Osteocyte (in vitro differentiated cells): ENCODE measurements at places on chromosomes 4 and X.
A peak's percentile ranks its signal among the peaks of the same experiment; 100 is the strongest.

GRCh38 chrX:14095702-14096101, 66.0 kb upstream of the GEMIN8 start:
- no peak for DNase-seq

DNA sequence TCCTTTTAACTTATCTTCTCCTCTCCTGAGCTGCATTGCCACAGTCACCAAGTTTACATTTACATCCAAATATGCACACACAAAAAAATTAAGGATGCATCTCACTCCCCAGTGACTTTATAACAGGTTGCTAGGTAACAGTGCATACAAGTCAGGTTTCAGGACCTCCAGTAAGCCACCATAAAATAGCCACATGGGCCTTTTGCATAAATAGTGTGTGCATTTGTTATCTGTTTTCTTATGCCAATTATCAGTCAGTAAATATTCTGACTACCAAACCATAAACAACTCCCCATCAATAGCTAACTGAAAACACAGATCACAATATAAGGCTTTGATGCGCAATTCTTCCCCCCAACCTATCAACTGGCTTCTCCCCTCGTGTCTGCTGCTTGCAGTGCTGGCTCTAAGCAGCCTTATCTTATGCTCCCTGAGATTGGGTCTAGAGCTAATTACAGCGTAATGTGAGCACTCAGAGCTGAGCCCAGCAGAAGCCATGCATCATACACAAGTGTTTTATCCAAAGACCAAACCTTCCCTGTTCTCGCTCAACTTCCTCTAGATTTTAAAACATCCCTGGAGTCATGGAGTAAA, 55.4 kb downstream of the ZNF827 start:
- DNase-seq = no peak

DNA sequence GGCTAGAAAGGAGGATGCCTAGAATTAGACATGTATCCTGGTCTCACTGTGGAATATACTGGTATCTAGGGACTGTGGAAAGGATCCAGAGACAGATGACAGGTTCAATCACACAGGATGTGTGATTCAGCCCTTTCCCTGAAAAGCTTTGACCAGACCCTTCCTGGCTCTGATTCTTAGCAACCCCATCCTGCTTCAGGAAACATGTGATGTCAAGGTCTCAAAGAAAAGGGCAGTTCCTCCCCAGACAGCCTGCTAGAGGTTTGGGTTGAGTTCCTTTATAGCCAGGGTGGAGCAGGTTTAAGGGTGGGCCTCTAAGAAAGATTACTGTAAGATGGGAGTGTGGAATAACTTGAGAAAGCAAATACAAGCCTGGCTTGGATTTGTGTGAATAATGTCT, 3.0 kb downstream of the BMP15 start:
- no peak for DNase-seq

- DNase-seq = no peak
Observed at GRCh38 chrX:27446423-27446822, 16.7 kb downstream of the PPP4R3C start.

GRCh38 chr4:187059895-187060294, 336.2 kb upstream of the FAT1 start:
- no peak for DNase-seq

GRCh38 chrX:154507673-154508383, 8.2 kb downstream of the FAM3A start:
- no peak for DNase-seq

GRCh38 chr4:158538911-158539310, 17.2 kb downstream of the RXFP1 start:
- no peak for DNase-seq

- DNase-seq = no peak
Observed at GRCh38 chrX:23381099-23382087, 46.7 kb downstream of the PTCHD1 start.

GRCh38 chr4:78145622-78146021, 88.5 kb downstream of the FRAS1 start:
- no peak for DNase-seq

DNA sequence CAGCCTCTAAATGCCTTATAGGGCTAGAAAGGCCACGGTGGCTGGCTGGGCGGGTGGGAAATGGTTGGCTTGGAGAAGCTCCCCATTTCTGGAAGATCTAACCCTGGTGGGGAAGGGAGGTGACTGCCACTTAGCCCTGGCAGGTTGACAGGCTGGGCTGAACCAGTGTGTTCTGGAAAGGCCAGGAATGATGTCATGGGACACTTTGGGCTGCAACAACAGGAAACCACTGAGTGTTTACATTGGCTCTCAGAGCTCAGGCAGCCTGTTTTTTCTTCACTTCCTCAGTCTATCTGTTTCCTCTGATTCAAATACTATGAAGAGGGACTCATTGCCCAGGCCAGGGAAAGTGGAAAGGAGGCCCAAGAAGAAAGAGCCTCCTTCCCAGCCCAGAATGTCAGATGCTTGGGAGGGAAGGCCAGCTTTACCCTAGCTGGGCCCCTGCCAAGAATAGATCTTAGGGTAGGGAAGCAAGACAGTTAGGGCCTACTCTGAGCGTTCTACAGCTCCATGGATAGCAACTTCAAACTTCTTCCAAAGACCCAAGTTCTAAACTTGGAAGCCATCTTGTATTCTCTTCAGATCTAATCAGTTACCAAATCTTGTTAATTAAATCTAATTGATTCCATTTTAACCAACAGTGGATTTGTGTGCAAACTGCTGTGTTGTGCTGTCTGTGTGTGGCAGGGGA, 65.8 kb upstream of the MSN start:
- peak; percentile 84 for DNase-seq

DNA sequence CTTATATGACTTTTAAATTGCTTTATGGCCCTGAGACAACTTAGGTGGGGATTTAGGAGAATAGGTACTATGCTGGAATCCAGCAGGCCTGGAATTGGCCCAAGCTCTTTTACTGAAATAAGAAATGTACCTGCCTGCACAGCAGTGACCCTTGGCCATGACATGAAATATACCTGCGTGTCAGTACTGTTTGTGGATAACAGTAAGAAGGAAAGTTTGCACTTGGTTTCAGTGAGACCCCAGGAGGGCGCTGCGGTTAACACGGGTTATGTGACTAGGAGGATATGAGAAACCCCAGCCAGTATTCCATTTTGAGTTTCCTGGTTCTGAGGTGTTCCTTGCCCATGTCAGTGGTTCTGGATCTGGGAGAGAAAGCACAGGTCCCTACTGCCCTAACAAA, 5.3 kb downstream of the MTM1 start:
- DNase-seq = no peak

DNA sequence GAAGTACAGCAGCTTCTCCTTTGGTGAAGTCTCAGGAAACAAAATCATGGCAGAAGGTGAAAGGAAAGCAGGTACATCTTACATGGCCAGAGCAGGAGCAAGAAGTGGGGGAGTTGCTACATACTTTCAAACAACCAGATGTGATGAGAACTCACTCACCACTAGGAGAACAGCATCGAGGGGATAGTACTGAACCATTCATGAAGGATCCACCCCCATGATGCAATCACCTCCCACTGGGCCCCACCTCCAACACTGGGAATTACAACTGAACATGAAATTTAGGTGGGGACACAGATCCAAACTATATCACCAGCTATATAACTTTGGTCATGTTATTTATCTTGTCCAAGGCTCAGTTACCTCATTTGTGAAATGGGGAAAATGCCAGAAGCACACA, 159.4 kb downstream of the OPHN1 start:
- DNase-seq = no peak

GRCh38 chrX:545452-545885, 85.1 kb upstream of the SHOX start:
- DNase-seq = peak; percentile 76

DNA sequence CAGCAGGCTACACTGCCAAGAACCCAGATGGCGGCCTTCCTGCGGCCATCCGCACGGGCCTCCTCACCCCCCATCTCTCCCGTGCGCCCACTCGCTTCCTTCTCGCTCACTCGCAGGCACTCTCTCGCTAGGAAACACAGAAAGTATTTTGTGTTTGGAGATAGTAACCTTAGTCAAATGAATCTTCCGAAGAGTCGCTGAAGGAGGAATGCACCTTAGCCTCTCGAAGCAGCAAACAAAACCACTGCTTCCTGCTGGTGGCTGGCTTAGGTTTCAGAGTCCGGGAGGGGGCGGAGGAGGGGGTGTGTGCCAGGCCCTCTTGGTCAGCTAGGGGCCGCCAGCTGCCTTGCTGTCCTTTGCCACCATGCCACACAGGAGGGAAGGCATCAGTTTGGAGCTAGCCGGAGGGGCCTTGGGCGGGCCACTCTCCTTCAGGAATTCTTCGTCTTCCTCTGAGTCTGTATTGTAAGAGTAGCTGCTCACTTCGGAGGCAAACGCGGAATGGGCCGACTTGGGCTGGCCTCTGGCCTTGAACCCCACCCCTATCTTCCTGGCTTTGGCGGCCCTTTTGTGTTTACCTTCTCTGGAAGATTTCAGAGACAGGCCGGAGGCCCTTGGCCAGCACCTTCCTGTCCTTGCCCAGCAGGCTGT, 73.2 kb upstream of the UCP1 start:
- no peak for DNase-seq

DNA sequence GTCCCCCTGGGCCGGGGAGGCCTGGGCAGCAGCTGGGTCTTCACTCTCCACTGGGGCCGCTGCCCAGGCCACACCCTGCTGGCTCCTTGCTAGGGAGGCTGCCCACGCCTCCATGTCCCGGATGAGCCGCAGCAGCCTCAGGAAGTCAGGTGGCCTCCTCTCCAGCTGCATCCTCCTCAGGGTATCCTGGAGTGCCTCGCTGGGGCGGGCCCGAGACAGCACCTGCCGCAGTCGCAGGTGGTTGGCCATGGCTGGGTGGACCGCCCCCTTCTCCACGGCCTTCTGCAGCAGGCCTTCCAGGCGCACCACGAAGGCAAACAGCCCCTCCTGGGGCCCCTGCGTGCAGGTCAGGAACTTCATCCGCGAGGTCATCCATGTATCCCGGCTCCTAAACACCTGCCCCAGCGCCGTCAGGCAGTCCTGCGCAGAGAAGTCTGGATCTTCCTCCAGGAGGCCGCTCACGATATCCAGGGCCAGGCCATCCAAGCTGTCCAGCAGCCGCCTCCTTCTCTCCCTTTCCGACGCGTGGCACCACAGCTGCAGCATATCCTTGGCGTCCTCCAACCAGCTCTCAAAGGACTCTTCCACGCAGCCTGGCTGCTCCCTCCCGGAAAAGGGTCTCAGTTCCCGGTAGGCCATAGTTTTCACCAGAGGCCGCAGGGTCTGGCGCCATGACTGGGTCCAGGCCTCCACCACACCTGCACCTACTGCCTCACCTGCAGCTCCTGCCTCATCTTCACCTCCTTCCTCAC, 2.1 kb downstream of the PNMA6F start:
- peak; percentile 83 for DNase-seq

GRCh38 chr4:86283371-86283770, 76.5 kb downstream of the MAPK10 start:
- no peak for DNase-seq

DNA sequence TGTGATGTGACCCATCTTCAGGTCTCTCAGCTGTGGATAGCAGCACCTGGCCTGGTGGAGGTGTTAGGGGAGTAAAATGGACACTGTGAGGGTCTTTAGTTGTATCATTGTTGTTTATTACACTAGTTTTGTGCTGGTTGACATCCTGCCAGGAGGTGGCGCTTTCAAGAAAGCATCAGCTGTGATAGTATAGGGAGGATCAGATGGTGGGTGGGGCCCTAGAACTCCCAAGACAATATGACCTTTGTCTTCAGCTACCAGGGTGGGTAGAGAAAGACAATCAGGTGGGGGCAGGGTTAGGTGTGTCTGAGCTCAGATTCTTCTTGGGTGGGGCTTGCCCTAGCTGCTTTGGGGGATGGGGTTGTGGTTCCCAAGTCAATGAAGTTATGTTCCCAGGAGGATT, 162.8 kb downstream of the PPP1R2C start:
- no peak for DNase-seq

- DNase-seq = no peak
Observed at GRCh38 chrX:12405306-12405705, 267.0 kb downstream of the FRMPD4 start.

DNA sequence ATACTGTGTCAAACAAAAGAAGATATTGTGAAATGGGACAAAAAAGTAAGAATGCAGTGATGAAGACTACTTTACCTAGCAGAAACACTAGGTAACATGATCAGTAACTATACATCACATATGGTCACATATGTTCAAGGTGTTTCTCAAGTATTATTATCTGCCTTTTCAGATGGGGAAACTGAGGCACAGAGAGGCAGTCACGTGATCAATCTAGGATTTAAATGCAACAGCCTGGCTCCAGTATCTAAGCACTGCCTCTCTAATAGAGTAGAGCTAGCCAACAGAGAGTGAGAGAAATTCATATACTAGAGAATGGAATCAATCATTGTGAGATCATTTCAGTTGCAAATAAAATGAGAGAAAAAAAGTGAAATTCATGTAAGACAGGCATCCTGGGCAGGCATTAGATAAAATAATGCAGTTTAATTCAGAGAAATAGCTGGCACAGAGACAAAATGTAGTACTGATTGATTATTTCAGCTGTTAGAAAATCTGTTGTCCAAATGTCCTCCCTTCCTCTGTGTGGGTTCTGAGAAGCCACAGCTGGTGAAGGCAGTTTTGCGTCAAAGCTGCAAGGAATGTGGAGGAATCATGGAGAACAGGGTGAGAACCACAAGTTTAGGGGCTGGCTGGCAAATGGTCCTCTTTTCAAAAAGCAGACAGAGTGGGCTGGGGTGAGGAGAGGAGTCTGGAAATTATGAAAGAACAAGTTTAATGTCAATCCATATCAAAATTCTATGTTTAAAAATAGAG, 26.0 kb downstream of the SMIM43 start:
- DNase-seq = no peak

- DNase-seq = no peak
Observed at GRCh38 chr4:66516940-66517339, 846.7 kb upstream of the EPHA5 start.

- no peak for DNase-seq
Observed at GRCh38 chr4:23923141-23923540, 33.3 kb upstream of the PPARGC1A start.

- DNase-seq = no peak
Observed at GRCh38 chr4:13427599-13428325, 56.4 kb downstream of the RAB28 start.

GRCh38 chr4:14018191-14018853, 390.8 kb upstream of the BOD1L1 start:
- DNase-seq = no peak

DNA sequence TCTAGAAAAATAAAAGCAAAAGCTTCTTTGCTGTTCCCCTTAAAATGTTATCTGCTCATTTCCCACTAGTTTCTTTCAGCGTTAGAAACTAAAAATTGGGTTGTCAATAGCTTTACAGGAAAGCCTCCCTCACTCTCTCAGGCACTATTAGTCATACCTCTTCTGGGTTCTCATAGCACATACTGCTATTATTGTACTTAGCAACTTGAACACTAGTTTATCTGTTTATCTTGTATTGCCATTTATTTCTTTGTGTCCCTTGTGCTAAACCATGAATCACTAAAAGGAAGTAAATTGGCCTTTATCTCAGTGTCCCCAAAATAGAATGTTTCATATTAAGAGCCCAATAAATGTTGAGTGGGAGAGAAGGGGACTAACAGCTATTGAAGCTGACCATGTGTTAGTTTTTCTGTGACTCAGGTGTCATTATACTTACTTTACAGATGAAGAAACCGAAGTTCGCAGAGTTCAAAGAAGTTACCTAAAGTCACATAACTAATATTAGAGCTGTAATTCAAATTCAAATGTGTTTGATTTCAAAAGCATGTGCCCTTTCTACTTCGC, 124.8 kb upstream of the CITED1 start:
- no peak for DNase-seq
